Cortex of kidney (tissue), 1 donor: ENCODE measurements at places on chromosomes 7 and 10.

- DNase-seq: no peak
These were observed 25.0 kb upstream of the AQP1 start for GRCh38 chr7:30886608-30887011.

DNA sequence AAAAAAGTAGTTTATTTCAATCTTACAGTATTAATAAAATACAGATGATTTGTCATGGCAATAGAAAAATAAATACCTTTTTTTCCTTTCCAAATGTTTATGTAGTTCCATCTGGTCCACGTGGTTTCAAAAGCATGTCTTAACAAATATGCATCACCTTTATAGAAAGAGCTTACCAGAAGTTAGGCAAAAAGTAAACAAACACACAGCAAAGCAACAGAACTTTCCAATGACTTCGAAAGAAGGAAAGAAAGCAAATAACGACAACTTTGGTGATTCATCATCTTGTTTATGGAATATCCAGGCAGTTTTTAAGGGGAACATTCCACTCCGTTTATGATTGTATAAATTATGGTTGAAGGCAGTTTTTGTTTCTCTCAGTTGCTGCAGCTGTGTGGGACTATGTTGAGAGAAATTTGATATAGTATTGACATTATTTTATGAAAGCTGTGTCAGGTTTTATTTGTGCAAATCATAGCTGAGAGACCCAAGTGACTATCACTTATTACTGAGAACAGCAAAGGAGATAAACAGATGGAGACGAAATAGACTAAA, 203.1 kb downstream of the CDC14C start:
- DNase-seq: no peak

- no peak for DNase-seq
These were observed 34.5 kb upstream of the SKAP2 start for GRCh38 chr7:26898891-26899290.

DNA sequence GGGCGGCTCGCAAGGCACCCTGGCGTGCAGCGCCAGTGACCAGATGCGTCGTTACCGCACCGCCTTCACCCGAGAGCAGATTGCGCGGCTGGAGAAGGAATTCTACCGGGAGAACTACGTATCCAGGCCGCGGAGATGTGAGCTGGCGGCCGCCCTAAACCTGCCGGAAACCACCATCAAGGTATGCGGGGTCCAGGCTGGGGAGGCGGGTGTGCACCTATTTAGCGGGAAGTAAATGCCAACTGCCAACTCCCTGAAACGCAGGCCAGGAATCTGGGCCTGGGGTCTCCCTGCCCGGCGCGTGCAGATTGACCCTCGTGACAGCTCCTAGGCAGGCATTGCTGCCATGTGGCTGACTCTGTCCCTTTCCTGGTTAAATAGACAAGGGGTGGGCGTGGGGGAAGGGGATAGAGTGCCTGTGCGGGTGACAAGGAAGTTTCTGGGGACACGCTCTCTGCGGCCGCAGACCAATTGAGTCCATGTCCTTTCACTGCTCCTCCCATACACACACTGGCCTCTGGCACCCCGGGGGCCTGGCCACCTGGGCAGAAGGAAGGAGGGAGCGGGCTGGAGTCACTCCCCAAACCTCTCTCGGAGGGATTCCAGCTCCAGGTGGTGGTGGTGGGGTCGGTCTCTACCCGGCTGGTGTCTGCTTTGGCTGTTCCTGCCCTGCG, 2.7 kb downstream of the EVX1 start:
- no peak for DNase-seq

- no peak for DNase-seq
These were observed 789 bp downstream of the TCF7L2 start for GRCh38 chr10:112950714-112951358.

DNA sequence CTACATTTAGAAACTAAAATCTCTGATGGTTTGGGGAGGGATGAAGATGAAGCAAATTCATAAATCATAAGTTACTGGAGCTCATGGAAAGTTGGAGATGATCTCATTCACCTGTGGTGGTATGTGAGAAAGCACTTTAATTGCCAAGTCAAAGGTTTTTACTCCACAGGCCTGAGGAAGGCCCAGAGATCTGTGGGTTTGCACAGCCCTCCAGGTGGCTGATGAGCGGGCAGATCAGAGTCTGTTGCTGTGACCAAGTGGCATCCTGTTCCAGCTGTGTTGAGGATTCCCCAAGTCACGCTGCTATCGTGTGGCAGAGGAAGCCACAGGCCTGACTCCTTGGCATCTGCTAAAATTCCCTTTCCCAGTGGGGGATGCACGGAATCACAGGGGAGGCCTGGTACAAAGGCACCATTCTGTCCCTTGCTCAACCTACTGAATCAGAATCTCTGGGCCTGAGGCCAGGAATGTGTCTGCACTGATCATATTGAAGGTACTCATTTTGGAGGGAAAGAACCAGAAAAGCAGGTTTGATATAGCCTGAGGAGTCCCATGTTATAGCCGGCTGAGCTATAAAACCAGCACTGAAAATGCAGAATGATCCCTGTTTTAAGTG, 19.7 kb upstream of the DDC start:
- no peak for DNase-seq

- no peak for DNase-seq
These were observed 18.3 kb downstream of the STK32C start for GRCh38 chr10:132289439-132289838.

DNA sequence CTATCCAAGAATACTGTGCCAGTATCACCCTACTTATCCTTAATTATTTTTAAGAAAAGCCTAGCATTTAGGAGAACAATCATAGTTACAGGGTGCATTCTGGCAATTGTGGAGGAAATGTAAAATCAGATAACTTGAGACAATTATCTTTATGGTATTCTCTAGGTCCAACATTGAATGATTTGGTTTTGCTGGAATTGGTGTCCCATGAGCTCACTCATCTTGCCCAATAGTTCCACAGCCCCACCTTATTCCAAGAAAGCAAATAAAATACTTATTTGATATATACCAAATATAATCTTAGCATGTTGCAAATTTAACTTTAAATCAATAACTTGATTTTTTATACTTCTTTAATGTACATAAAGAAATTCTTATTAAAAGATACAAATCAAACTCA, 65.3 kb downstream of the DGKB start:
- DNase-seq: no peak

DNA sequence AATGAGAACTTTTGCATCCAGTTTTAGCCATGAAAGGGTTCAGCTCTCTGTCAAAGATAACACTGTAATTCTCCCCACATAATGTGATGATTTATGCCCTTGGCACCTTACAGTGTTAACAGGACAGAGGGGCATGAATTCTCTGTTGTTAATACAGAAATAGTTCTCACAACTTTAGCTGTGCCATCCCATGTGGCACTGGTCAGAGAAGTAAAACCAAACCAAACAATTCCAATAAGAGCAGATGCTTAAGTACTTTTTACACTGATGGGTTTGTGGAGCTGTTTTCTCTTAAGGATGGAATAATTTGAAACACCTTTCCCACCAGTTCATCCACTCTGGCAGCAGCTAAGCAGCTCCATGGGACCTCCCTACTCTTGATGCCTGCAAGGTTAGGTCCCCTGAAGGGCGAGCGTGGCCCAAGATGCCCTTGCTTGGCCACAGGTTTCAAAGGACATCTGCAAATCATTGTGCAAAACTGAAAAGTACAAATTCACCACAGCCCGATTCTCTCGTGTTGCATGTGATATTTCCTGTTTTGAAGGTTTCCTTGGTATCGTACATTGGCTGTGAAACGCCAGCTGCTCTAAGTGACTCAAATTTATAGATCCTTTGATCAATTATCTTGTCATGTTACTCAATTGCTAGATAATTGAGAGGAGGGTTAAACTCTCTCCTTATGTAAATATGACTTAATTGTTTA, 82.5 kb upstream of the CREB5 start:
- no peak for DNase-seq

- no peak for DNase-seq
These were observed 14.0 kb downstream of the SLC16A9 start for GRCh38 chr10:59695637-59696036.

GRCh38 chr7:144391823-144392255, 11.7 kb downstream of the NOBOX start:
- no peak for DNase-seq

DNA sequence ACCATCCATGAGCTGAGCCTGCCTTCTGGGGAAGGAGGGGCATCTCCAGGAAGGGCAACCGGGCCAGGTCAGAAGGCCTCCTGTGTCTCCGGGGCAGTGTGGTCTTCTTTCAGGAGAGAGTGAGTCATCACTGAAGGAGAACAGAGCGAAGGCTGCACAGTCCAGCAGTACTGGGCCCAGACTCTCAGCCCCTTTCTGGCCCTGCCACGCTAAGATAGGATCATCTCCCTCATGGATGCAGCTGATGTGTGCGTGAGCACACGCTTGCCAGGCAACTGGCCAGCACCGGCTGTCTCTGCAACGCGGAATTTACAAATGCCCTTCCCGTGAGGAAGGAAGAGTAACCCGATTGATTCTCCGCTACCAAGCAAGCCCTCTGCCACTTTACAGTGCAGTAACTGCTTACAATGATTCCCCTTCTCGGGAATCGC, 328.2 kb downstream of the TNS3 start:
- DNase-seq: no peak

GRCh38 chr10:22364407-22365140, 19.3 kb downstream of the SPAG6 start:
- no peak for DNase-seq

- DNase-seq: no peak
These were observed 26.5 kb upstream of the TMEM248 start for GRCh38 chr7:66894463-66895080.

DNA sequence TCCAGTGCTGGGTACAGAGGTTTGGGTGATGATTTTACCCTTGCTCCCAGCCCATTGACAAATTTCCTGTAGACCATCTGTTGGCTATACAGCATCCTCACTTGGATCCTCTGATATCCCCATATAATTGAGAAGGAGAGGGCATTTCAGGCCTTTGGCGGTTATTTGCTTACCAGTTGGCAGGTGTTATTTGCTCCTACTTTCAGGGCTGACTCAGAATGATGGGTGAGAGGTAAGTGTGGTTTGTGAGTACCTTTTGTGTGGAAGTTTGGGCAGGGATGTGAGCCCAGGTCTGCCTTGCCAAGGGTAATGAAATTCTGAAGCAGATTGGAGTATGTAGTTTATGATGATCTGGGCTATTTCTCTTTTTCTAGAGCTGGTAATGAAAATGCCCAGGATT, 93.6 kb downstream of the LRMDA start:
- DNase-seq: no peak

DNA sequence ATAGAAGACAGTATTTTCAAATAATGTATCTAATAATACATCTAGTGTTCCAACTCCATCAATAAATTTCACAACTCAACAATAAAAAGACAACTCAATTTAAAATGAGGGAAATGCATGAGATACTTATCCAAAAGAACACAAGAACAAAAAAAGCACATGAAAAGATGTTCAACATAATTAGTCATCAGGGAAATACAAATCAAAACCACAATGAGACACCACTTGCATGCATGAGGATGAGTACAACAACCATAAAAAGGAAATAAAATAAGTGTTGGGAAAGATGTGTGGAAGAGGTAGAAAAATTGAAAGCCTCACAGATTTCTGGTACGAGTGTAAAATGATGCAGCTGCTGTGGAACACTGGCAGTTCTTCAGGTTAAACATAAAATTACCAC, 111.6 kb upstream of the PTPRZ1 start:
- no peak for DNase-seq

GRCh38 chr7:82164813-82165212, 278.8 kb downstream of the CACNA2D1 start:
- DNase-seq: no peak

DNA sequence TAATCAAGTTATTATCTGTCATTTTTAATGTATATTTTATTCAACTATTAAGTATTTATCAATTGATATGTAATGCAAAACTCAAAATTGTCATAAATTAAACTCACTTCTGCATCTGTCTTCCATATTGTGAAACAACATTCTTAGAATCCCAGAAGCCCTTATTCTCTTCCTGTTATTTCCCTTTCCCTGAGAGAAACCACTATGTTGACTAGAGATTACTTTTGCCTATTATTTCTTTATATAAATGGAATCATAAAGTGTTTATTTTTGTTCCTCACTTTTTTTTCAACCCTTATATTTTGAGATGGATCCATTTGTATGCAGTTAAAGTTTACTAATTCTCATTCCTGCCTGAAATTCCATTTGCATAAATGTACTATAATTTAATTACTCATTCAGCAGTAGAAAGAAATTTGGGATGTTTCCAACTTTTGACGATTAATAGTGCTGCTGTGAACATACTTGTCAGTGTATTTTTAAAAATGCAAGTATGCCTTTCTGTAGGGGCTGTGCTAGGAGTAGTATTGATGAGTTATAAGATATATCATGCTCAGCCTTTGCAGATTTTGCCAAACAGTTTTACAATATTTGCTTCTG, 211.2 kb downstream of the SEMA3D start:
- DNase-seq: no peak

DNA sequence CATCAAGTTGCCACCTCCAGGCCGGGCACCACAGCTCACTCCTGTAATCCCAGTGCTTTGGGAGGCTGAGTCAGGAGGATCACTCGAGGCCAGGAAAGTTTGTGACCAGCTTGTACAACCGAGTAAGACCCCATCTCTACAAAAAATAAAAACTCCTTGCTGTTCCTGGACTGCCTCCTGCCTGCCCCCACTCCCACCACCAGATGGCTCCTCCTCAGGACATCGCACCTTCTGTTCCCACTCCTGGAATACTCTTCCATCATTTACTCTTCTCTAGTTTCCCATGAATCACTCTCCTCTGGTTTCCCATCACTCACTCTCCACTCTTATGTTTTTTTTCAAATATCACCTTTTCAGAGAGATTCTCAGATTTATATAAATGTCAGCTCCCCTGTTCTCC, 540.7 kb downstream of the CALN1 start:
- DNase-seq: no peak

GRCh38 chr10:21813946-21814345, 189.6 kb downstream of the DNAJC1 start:
- no peak for DNase-seq

DNA sequence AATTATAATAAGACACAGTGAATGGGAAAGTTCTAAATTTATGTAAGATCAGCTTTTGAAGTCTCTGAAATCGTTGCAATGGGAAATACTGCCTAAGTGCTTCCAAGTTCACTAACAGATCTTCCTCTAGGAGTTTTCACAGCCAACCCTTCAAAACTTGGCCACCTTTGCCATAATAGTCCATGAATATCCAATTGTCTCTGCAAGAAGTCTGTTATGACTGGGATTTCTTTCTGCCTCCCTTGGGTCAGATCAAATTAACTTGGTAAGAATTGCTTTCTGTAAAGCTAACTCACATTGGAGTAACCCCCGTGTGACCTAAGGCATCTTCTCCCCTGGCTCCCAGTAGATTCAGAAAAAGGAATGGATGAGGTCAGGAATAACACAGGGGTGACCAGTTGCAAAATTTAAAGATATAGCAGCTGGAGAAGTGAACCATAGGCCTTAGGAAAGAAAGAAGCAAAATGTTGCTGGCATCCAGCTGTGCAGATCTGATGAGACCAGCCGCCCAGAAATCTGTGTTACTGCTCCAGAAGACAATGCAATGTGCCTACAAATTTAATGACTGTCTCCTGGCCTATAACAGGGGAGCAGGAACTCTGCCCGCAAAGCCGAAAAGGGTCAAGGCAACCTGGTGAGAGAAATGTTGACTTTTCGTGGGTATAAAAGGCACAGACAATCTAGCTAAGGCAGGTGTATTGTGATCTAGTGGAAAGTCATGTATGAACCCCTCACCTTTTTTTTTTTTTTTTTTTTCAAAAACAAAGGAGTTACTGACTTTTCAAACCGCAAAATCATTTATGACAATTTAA, 7.5 kb upstream of the OPTN start:
- DNase-seq: no peak

- no peak for DNase-seq
These were observed 106.2 kb upstream of the CELF2 start for GRCh38 chr10:10911471-10911921.
